T-helper 2 cell treated with Interferon-gamma antibody and Interleukin-4, amounts not matched to agents 5 μg/mL and 100 μg/mL, for 36 hours (primary cell): ENCODE measurements at places on chromosomes 2 and 18.

- no peak for DNase-seq
These were observed 37.7 kb upstream of the RTN4 start for GRCh38 chr2:55087936-55088335.

DNA sequence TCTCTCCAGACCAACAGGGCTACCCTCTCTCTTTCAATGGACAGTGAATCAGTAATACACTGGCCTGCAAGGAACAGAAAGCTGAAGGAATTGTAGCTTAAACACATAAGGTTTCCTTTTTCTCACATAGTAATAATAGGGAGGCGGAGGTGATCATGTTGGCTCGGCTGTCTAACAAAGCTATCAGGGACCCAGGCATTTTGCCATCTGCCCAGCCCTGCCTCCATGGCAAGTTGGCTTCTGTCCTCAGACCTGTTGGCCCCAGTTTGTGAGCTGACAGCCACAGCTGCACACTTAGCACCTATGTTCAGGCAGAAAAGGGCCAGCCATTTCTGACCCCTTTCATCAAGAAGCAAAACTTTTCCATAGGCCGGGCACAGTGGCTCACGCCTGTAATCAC is 2.0 kb upstream of the CHRNG start:
- no peak for DNase-seq

GRCh38 chr2:46167924-46168323 is 129.3 kb upstream of the EPAS1 start:
- DNase-seq: no peak

DNA sequence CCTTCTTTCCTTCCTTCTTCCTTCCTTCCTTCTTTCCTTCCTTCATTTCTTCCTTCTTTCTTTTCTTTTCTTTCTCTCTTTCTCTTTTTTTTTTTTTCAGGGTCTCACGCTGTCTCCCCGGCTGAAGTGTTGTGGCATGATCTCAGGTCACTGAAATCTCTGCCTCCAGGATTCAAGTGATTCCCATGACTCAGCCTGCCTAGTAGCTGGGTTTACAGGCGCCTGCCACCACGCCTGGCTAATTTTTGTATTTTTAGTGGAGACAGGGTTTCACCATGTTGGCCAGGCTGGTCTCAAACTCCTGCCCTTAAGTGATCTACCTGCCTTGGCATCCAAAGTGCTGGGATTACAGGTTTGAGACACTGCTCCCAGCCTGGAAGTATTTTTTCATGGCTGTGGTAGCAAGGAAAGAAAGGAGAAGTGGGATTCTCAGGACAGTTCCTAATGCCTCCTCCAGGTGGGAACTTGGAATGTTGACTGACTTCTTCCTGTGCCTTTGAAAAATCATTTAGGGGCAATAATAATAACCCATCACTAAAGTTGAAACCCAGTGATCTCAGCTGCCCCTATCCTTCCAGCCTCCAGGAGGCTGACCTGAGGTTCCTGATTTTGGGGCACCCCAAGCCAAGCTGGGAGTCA is 89.3 kb upstream of the CELF4 start:
- no peak for DNase-seq

DNA sequence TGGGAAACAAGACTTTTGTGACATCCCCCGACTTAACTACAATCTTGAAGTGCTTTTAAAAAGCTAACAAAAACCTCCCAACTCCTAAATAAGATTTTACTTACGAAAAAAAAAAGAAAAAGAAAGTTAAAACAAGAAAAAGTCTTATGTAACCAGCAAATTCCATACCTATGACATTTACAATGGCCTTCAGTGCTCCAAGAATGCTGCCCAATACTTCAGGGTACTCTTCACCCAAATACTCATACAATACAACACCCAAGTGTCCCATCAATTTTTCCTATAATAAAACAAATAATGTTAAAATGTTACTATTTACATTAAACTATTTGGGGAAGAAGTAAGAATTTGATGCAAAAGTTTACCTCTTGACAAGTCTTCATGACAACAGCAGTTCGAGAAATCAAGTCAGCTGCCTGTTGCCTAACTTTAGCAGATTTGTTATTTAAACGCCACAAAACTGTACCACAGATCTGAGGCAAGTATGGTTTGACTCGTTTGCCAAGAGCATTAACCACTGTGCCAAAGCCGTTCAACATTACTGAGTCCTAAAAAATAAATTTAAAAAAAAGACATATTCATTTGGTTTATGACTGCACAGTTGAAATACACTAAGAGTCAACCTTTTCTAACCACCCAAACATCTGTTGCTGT is 34.8 kb downstream of the SF3B1 start:
- no peak for DNase-seq
